ENCODE measurements at places on chromosomes 1 and 21. TPM values are rescaled to one million over a fixed set of nuclear protein-coding genes. Genes with fewer than 3 reads are reported as not detected.

The PPP1R15B gene
- 36.4 TPM for total RNA-seq

The PRR9 gene
- total RNA-seq = not detected

The TMPRSS15 gene
- total RNA-seq = not detected

The NCSTN gene
- total RNA-seq = 81.5 TPM

The NIBAN1 gene
- total RNA-seq = 8.4 TPM

The FCRL6 gene
- 0.26 TPM for total RNA-seq

The ZNF326 gene
- 27.2 TPM for total RNA-seq

The AUNIP gene
- total RNA-seq = 1.5 TPM

The KRTAP25-1 gene
- total RNA-seq = not detected

The SLC6A9 gene
- total RNA-seq = 46.5 TPM

The C1orf115 gene
- 52.5 TPM for total RNA-seq

The UTS2 gene
- total RNA-seq = not detected

The FCRL4 gene
- total RNA-seq = not detected

The EXTL1 gene
- 35.0 TPM for total RNA-seq

The DISP3 gene
- 14.6 TPM for total RNA-seq

The SRRM1 gene
- total RNA-seq = 115 TPM

The KMO gene
- 1.8 TPM for total RNA-seq

The PTGFR gene
- total RNA-seq = 0.59 TPM

The RCSD1 gene
- total RNA-seq = 9.1 TPM

The PLA2G5 gene
- total RNA-seq = 2.8 TPM

The LRRC3 gene
- 0.56 TPM for total RNA-seq

The CELA3A gene
- total RNA-seq = not detected

The L1TD1 gene
- total RNA-seq = not detected

The HIVEP3 gene
- total RNA-seq = 30.5 TPM

The SYCP1 gene
- total RNA-seq = not detected

The BRDT gene
- not detected for total RNA-seq

The NPL gene
- total RNA-seq = 20.8 TPM

The NLRP3 gene
- 3.8 TPM for total RNA-seq

The CFAP141 gene
- total RNA-seq = not detected

The SLC44A3 gene
- 6.6 TPM for total RNA-seq

The HCRTR1 gene
- total RNA-seq = 0.26 TPM

The PIGR gene
- total RNA-seq = not detected

The INAVA gene
- total RNA-seq = 1.7 TPM

The IL10 gene
- total RNA-seq = not detected

The ADAR gene
- 256 TPM for total RNA-seq

The CLCNKA gene
- total RNA-seq = not detected

The CYP4B1 gene
- total RNA-seq = 1.0 TPM

The CFAP107 gene
- not detected for total RNA-seq

The CCDC27 gene
- total RNA-seq = not detected

The KAZN gene
- 81.5 TPM for total RNA-seq

The SPRR2G gene
- total RNA-seq = not detected

The THEM5 gene
- not detected for total RNA-seq

The TFF1 gene
- not detected for total RNA-seq

The RAB3B gene
- 11.5 TPM for total RNA-seq

The S100A3 gene
- not detected for total RNA-seq

The GIPC2 gene
- total RNA-seq = 1.1 TPM

The CNTN2 gene
- 131 TPM for total RNA-seq

The RAD54L gene
- total RNA-seq = 4.8 TPM

The S100A5 gene
- not detected for total RNA-seq

The ZNF436 gene
- 18.9 TPM for total RNA-seq

The FAM72C gene
- not detected for total RNA-seq

The CLDN14 gene
- not detected for total RNA-seq

The OR2L8 gene
- total RNA-seq = 2.1 TPM

The TNFRSF4 gene
- not detected for total RNA-seq
